Activated CD4-positive, alpha-beta memory T cell treated with anti-CD3 and anti-CD28 coated beads for 36 hours (primary cell): ENCODE measurements at places on chromosomes 12 and 14. TPM values are rescaled to one million over a fixed set of nuclear protein-coding genes. Genes with fewer than 3 reads are reported as not detected.

DNA sequence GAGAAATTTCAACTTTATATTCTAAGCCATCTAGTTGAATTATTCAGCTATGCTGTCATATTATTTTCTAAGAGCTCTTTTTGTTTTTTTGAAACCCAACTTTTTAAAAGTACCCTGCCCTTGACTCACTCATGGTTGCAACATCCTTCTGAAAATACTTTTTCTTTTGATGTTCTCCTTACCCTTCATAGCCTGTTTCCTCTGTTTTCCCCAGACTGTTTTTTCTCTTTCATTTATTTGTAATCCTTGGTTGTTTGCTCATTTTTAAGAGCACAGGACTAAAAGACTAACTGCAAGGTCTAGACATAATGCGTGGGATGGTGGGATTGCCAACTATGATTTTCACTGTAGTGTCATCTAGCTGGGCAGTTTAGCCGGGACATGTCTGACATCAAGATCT lies 21.2 kb upstream of the CDKL1 start:
- no peak for DNase-seq

- DNase-seq = no peak
Measured at GRCh38 chr12:18808221-18808620, 70.3 kb downstream of the CAPZA3 start.

DNA sequence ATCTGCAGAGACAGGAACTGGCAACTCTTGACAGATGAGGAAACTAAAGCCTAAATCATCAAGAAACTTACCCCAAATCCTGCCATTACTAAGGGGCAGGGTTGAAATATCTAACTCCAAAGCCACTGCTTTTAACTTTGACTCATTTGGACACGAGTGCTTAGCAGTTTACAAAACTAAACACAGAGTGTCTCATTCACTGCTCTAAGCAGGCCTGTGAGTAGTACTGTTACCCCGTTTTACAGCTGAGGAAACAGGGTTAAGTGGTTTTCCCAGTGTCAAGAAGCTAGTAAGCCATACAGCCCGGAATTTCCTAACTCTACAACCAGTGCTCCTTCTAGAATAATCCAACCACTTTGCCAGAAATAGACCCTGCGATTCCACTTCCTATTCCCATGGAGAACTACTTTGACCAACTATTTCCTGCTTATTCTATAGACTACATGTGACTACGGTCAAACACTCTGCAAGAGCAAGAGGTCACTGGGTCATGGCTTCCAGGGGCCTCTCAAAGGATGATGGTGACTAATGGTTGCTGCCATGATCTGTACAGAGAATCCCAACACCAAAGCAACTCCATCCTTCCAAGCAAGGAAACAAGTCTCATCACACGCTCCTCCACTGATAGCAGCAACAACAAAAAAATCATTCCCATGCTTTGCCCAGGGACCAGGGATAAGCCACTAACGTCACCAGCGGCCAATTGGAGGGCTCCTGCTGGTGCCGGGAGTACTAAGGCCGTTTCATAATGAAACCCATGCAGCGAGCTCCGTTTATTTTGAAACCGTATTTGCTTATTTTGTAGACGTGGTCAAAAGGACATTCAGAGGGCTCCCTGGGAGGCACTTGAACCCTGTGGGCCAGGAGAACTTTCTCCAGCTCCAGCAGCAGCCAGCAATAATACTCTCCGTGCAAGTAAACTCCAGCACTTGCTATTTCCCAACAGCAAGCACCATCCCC lies 56.3 kb downstream of the NUAK1 start:
- no peak for DNase-seq

GRCh38 chr12:108257004-108257403 lies 82.1 kb downstream of the CMKLR1 start:
- DNase-seq = no peak

DNA sequence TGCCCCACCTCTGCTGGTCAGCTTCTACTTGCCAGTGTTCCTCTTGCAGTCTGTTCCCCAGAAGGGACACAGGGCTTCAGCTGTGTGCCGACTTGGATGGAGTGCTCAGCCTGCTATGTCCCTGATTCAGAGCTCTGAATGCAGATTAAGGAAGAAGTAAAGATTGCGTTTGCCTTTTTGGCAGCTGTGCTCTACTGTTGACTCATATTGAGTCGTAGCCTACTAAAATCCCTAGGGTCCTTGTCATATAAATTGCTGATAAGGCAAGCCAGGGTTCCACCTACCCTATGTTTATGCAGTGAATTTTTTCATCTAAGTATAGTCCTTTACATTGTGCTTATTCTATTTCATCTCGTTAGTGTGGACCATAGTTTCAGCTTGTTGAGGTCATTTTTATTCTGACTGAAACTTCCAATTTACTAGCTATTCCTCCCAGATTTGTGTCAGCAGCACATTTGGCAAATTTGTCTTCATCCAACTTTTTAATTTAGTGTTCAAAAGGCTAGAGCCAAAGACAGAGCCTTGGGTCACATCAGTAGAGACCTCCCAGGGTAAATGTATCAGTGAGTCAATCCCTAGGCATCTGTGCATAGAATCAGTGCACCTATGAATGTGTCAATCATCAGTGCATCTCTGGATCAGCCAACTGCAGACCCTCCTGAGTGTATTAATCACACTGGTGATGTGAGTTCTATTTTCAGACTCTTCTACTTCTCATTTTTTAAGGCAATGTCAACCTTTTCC lies 31.9 kb downstream of the CACNA1C start:
- DNase-seq = no peak

GRCh38 chr12:3600039-3600720 lies 109.2 kb downstream of the PRMT8 start:
- no peak for DNase-seq

DNA sequence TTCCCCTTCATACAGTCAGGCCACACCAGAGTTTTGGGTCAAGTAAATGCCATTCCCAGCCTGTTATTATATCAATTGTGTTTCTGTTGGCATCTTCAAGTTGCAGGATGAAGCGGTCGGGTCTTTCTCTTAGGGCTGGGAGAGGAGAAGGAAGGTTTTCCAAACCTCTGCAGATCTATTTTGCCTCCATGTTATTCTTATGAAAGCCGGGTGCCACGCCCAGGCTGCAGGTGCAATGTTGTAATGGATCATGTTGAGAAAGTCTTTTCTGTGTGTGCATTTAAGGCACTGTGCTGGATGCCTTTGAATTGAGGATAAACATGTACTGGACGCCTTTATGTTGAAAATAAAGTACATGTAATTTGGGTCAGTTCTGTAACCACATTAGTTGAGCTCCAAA lies 164.4 kb upstream of the HIF1A start:
- no peak for DNase-seq

- no peak for DNase-seq
Measured at GRCh38 chr12:15599266-15600037, 189.7 kb downstream of the EPS8 start.

- no peak for DNase-seq
Measured at GRCh38 chr12:25723921-25724491, 170.9 kb upstream of the LMNTD1 start.

The A2M gene
- total RNA-seq = not detected

GRCh38 chr12:48040354-48040753 lies 36.1 kb upstream of the COL2A1 start:
- no peak for DNase-seq

The SLC38A6 gene
- total RNA-seq = 5.4 TPM

- no peak for DNase-seq
Measured at GRCh38 chr12:104568935-104569334, 112.2 kb downstream of the CHST11 start.

The SLC6A12 gene
- total RNA-seq = 0.43 TPM

- peak; percentile 71 for DNase-seq
Measured at GRCh38 chr12:132178801-132179401, 34.6 kb downstream of the NOC4L start.

The GNB3 gene
- 0.78 TPM for total RNA-seq

DNA sequence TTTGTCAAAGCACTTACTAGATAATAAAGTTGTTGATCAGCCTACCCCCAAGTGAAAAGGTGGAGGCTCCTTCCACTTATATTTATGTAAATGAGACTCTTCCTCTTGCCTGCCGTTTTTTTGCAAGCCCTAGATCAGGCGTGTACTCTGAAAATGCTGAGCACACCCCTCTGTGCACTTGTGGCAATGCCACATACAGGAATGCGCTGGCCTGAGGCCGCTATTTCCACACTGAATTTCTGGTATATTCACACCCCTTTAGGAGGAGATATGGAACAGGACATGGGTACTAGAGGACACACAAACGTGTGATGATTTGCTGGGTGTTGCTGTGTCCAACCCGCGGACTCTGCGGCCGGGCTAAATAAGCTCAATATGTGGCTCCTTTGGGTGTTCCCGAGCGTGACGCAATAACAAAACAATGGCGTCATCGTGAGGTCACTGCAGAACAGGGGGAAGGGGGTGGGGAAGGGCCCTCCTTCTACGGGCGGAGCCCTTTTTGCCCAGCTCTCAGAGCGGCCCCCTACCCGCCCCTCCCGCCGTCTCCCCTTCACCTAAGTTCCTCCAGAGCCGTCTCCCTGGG lies 554 bp upstream of the TSPAN31 start:
- peak; percentile 89 for DNase-seq

DNA sequence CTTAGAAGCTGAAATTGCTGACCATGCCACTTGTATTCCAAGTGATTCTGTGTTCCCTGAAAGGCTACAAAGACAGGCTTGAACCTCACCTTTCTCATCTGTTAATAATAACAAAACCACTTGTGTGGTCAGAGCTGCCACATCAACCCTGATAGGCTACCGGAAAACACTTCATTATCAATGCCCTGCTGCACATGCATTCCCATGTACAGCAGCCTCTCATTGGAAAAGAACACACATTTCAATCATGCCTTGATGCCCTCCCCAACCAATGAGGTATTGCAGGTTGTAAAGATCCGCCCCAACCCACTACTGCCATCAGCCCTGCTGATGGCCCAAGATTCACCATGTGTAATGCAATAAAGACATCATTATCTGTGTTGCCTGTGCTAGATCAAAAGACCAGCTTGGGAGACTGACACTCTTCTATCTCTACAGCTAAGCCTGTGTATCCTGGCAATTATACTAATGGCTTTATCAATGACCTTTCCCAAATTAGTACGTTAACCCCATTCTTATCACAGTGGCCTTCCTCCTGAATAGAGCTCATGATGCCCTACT lies 2.8 kb downstream of the GPR19 start:
- DNase-seq = no peak

The NRIP2 gene
- not detected for total RNA-seq

The KRT79 gene
- not detected for total RNA-seq

- DNase-seq = no peak
Measured at GRCh38 chr14:58724702-58725101, 86.9 kb downstream of the DACT1 start.
